ENCODE measurements at places on chromosomes 12 and 14. TPM values are rescaled to one million over a fixed set of nuclear protein-coding genes. Genes with fewer than 3 reads are reported as not detected.

DNA sequence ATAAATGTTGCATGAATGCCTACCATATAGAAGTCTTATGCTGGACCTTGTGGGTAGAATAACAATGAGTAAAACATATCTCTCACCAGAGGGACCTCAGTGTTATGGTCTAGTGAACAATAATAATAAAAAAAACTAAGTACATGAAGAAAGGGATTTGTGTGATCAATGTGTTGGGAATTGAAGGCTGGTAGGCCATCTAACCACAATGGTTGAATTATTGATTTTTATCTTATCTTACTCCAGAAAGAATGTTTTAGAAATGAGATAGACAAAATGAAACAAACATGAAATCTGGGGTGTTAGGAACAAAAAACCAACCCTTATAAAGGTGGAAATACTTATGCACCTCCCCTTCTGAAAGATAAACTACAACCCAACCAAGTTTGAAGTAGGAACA, 243.9 kb upstream of the LRIG3 start:
- peaks cover 2% of the 10 kb centered on the region for H3K27me3 ChIP-seq
- DNase-seq: no peak
- no peak overlapping the region for H3K4me3 ChIP-seq
- H3K27ac ChIP-seq: no peak overlapping the region

The NFE2 gene
- total RNA-seq: not detected

DNA sequence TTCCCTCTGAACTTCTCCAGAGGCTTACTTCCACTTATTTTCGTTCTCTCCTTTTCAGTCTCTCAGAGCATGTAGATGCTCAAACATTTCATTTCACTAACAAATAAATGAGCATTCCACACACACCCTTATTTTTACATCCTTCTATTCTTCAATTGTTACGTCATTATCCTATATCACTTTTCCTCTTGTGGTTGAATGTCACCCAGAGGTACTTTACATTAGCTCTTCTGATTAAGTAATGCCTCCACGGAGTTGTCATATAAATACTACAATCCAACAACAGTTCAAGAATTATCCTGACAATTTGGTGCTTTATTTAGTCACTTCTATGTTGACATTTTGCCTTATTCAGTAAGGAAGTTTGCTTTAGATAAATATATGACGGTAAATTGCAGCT, 18.4 kb downstream of the FAR2 start:
- H3K27ac ChIP-seq: no peak overlapping the region
- no peak overlapping the region for H3K4me3 ChIP-seq
- H3K36me3 ChIP-seq: peaks cover 8% of the 10 kb centered on the region
- H3K4me1 ChIP-seq: peaks cover 3% of the 10 kb centered on the region

DNA sequence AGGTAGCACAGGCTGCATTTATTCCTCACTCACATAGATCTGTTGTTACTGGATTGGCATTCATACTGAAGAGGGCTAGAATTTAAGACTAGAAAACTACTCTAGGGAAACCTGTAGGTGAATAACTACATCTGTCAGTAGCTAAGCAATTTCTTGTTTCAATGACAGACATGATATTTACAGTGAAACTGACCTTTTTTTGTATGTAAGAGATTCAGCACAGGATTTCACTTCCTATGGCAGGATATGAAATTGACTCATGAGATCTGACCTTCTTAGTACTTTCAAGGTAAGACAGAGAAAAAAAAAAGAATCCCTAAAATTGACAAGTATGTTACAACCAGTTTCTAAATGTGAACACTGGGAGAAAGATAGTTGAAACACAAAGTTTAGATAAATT, 189.8 kb upstream of the SLC16A7 start:
- H3K4me3 ChIP-seq: no peak overlapping the region
- peaks cover 6% of the 10 kb centered on the region for H3K4me1 ChIP-seq

The FBLN5 gene
- 3.5 TPM for total RNA-seq

- no peak overlapping the region for H3K4me3 ChIP-seq
- no peaks in the 10 kb centered on the region for H3K36me3 ChIP-seq
- peaks cover 5% of the 10 kb centered on the region for H3K4me1 ChIP-seq
- no peak overlapping the region for H3K27ac ChIP-seq
Measured at GRCh38 chr14:30550335-30550734, 8.6 kb upstream of the G2E3 start.

GRCh38 chr12:31887109-31887811, 72.0 kb upstream of the RESF1 start:
- H3K4me3 ChIP-seq: no peak overlapping the region
- no peaks in the 10 kb centered on the region for H3K27me3 ChIP-seq
- DNase-seq: no peak
- peak overlapping the region; percentile 64 for H3K27ac ChIP-seq

DNA sequence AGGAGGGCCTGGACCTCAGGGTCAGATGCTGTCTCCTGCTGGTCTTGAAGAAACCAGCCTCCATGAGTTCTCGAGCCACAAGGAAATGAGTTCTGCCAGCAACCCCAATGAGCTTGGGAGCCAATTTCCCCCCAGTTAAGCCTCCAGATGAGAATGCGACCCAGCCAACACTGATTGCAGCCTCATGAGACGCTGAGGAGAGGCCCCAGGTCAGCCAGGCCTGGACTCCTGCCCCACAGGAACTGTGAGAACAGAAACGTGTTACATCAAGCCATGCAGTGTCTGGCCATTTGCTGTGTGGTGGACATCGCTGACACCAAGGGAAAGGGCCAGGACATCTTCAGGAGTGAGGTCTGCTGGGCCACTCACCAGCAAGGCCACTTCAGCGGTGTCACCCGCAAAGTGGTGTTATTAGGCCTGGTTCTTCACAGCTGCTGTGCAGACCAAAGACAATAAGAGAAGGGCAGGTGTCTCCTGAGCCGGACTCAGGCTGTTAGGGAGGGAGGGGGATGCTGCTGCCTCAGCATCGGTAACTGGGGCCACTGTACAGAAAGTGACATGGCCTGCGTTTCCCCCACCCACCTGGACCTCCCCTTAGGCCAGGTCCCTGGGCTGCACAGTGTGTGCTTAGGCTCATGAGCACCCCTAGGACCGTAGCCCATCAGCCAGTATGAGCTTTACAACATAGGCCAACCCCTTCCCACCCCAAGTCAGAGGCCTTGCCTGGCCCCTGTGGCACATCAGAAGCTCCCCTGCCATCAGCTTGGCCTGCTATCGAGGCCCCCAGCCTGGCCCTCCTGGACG, 272.4 kb upstream of the RTL1 start:
- H3K27ac ChIP-seq: no peak overlapping the region
- H3K4me1 ChIP-seq: no peaks in the 10 kb centered on the region
- no peaks in the 10 kb centered on the region for H3K36me3 ChIP-seq
- DNase-seq: no peak
- H3K27me3 ChIP-seq: no peaks in the 10 kb centered on the region
- no peak overlapping the region for H3K4me3 ChIP-seq

DNA sequence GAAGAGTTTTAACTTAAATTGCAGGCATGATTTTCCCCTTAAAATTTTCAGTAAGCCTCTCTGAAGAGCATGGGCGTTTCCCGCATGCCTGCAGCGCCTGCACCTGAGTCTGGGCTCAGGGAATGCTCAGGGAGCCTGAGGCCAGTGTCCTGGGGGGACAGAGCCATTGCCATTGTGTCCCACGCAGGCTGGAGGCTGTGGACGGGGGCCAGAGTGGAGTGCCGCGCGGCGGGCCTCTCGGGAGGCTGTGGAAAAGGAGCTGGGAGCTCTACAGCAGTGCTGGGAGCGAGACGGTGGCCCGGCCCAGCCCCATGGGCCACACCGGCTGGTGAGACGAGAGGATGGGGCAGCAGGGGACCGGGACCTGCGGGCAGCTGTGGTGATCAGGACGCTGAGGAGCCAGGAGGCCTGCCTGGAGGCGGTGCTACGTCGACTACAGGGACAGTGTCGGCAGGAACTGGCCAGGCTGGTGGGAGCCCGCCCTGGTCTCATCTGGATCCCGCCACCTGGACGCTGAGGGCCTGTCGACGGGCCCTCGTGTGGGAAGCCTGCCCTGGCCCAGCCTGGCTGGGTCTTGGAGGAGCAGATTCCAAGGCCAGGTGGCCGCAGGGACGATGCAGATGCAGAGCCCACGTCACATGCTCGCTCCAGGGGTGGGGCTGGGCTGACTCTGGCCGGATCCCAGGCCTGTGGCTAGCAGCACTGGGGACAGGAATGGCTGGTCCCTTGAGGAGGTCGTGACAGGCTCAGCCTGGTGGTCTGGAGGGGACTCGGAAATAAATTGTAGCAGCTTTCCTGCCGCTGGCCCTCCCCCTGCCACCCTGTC, 7.6 kb downstream of the TEDC1 start:
- no peak overlapping the region for H3K4me3 ChIP-seq
- no peaks in the 10 kb centered on the region for H3K4me1 ChIP-seq
- no peak overlapping the region for H3K27ac ChIP-seq
- no peak for DNase-seq

- H3K36me3 ChIP-seq: no peaks in the 10 kb centered on the region
- H3K27me3 ChIP-seq: no peaks in the 10 kb centered on the region
- H3K27ac ChIP-seq: no peak overlapping the region
- no peak for DNase-seq
Measured at GRCh38 chr12:42801271-42801670, 211.7 kb upstream of the PRICKLE1 start.

DNA sequence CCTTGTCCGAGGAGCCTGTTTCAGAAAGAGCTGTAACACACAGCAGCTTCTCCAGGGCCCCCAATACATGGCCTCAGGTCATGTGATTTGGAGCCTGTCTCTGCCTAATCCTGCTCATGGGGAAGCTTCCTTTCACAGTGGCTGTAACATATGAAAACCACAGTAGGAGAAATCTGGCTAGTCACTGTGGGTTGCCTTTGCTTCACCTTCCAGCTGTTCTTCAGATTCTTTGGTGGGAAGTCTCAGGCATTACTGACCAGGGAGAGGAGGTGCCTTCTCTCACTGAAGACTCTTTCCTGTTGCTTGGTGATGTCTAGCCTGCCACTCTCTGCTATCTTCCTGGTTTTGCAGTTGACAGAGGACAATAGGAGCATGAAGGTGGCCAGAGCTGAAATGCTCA, 350.6 kb downstream of the DPF3 start:
- H3K27ac ChIP-seq: no peak overlapping the region
- peaks cover 19% of the 10 kb centered on the region for H3K27me3 ChIP-seq
- no peak overlapping the region for H3K4me3 ChIP-seq
- H3K36me3 ChIP-seq: no peaks in the 10 kb centered on the region
- DNase-seq: no peak
- H3K4me1 ChIP-seq: peaks cover 30% of the 10 kb centered on the region

GRCh38 chr14:73825551-73826188, 26.0 kb upstream of the PTGR2 start:
- H3K4me1 ChIP-seq: peaks cover 15% of the 10 kb centered on the region
- no peak overlapping the region for H3K27ac ChIP-seq
- H3K4me3 ChIP-seq: no peak overlapping the region
- H3K27me3 ChIP-seq: peaks cover 10% of the 10 kb centered on the region
- peak; percentile 75 for DNase-seq

GRCh38 chr12:108657130-108657745, 23.5 kb upstream of the SELPLG start:
- H3K4me1 ChIP-seq: peaks cover 1% of the 10 kb centered on the region
- H3K27me3 ChIP-seq: no peaks in the 10 kb centered on the region
- H3K36me3 ChIP-seq: peaks cover 10% of the 10 kb centered on the region
- H3K27ac ChIP-seq: no peak overlapping the region
- H3K4me3 ChIP-seq: no peak overlapping the region
- no peak for DNase-seq
